ENCODE measurements at places on chromosomes 11 and 22. TPM values are rescaled to one million over a fixed set of nuclear protein-coding genes. Genes with fewer than 3 reads are reported as not detected.

Gene TIMP3
- 0.06 TPM for total RNA-seq

Gene GAL3ST1
- total RNA-seq, result not detected

Gene PKP3
- not detected for total RNA-seq

Gene PLA2G3
- not detected for total RNA-seq

Gene HTR3B
- total RNA-seq, result not detected

Gene RELA
- 382 TPM for total RNA-seq

Gene ZNF215
- total RNA-seq, result 0.87 TPM

Gene SSRP1
- total RNA-seq, result 36.7 TPM

Gene MS4A4E
- total RNA-seq, result not detected

Gene ACR
- total RNA-seq, result not detected

Gene GGT5
- not detected for total RNA-seq

Gene POGLUT3
- total RNA-seq, result 5.9 TPM

Gene DTX4
- total RNA-seq, result 0.93 TPM

Gene OR8G1
- total RNA-seq, result not detected

Gene FAT3
- not detected for total RNA-seq

Gene PKNOX2
- not detected for total RNA-seq

Gene PHETA2
- total RNA-seq, result 0.42 TPM

Gene P2RY2
- total RNA-seq, result not detected

Gene TMEM45B
- total RNA-seq, result 1.9 TPM

Gene GRM5
- total RNA-seq, result not detected

Gene MICAL2
- total RNA-seq, result 14.1 TPM

Gene MRGPRX3
- not detected for total RNA-seq

Gene LMNTD2
- 10.3 TPM for total RNA-seq

Gene MRE11
- total RNA-seq, result 18.6 TPM

Gene OR52N4
- 0.96 TPM for total RNA-seq

Gene EFCAB6
- total RNA-seq, result 0.36 TPM

Gene SEPTIN3
- 0.22 TPM for total RNA-seq

Data from CD4-positive, alpha-beta T cell (primary cell).